Stimulated activated CD4-positive, alpha-beta T cell treated with anti-CD3 and anti-CD28 coated beads, Interleukin-4, amount 100 ng/mL, for 1 hour (primary cell): ENCODE measurements at places on chromosomes 5 and 9.

DNA sequence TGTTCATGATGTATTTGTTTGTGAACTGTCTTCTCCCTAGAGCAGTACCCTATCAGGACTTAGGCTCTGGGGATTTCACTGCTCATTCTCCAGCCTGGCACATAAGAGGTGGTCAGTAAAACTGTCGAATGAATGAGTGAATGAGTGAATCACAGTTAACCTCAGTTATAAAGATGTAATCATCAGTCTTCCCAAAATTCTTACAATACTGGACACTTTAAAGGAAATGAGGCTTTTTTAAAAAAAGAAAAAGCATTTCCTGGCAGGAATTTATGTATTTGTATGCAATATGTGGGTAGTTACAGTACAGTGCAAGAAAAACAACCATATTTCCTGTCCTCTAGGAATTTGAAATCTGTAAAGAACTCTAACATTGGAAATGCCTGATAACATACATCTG, 59.6 kb downstream of the RAI14 start:
- no peak for DNase-seq

- DNase-seq: no peak
Observed at GRCh38 chr5:120910629-120911028, 446.5 kb downstream of the PRR16 start.

DNA sequence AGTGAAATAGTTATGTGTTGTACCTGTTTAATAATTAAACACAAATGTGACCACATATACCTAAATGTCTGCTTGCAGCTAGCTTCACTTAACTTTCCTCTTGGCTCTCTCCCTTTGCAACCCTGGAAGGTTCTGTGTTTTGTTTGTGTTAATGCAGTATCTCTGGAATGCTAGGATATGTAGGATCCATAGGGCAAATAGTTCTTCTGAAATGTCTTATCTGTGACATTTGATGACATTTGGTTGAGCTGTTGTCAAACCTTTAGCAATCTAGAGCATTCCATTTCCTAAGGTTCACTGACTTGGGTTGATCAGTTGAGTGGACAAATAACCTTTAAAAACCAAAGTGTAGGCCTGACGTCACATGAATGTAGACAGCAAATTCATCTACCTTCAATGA, 21.8 kb downstream of the CTNNA1 start:
- DNase-seq: no peak

GRCh38 chr9:128790536-128790935, 3.5 kb downstream of the TBC1D13 start:
- DNase-seq: no peak

GRCh38 chr5:109533751-109534272, 124.0 kb upstream of the PJA2 start:
- DNase-seq: no peak

DNA sequence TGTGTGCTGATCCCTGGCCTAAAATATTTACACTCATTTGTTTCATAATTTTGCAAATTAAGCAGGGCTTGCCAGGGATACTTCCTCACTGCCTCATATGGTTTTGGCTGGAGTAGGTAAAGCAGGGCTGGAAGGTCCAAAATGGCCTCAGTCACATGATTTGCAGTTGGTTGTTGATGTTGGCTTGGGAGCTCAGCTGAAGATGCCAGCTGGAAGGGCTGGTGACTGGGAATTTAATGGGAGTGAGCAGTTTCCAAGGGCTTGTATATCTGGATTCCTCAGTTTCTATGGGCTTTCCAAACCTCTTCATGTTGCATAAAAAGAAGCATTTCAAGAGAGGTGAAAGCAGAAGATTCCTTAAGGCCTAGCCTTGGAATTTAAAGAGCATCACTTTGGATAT, 729.3 kb downstream of the CDH18 start:
- DNase-seq: no peak

- DNase-seq: no peak
Observed at GRCh38 chr5:146467760-146468159, 20.6 kb downstream of the TCERG1 start.

- no peak for DNase-seq
Observed at GRCh38 chr9:124259158-124259808, 1.5 kb downstream of the NEK6 start.

- no peak for DNase-seq
Observed at GRCh38 chr5:179368126-179368805, 23.0 kb upstream of the ADAMTS2 start.

DNA sequence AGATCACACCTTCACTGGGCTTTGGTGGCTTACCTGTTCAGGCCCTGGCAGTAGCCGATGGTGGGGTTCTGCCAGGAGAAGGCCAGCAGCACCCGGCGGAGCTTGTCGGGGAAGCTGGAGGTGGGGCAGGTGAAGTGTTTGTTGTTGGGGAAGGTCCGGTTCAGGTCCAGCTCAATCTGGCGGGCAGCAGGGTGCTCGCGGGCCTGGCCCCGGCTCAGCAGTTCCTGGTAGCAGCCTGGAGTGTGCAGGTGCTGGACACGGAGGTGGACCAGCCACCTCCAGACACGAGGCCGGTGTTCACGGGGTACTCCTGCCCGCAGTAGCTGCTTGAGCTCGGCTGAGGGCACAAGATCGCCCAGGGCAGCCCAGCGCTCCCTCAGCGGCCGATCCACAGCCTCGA, 16.2 kb upstream of the CORO2A start:
- no peak for DNase-seq

GRCh38 chr5:33888587-33888986, 3.2 kb downstream of the ADAMTS12 start:
- DNase-seq: no peak

GRCh38 chr5:149804478-149805450, 74.7 kb downstream of the PPARGC1B start:
- no peak for DNase-seq

DNA sequence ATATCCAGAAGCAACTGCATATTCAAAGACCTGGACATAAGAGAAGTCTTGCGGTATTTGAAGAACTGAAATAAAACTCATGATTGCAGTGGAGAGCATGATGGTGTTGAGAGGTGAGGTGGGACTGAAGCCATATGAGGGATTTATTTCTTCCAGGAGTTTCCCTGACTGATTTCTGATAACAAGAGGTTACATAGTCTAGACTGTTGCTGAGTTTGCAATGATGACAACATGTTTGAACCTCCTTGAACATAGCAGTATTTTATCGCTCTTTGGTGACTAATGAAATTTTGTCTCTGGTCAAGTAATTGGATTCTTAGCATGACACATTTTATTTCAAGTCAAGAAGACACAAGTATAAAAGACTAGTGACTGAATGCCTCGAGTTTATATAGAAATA, 61.8 kb downstream of the ACTBL2 start:
- DNase-seq: no peak

DNA sequence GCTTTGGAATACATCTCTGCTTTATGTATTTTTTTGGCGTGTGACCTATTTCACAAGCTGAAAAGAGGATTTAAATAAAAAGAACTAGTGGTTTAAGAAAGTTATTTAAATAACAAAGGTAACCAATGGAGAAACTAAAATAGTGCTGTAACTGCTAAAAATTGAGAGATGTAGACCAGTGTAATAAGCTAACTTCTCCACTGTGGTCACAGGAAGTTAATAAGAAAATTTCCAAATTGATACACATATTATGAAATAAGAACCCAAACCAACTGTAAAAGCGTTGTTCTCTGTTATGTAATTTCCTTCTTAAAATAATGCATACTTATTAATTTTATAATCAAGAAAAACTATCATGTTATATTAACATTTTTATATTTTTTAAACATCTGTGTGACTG, 29.1 kb upstream of the ZFAND5 start:
- no peak for DNase-seq

DNA sequence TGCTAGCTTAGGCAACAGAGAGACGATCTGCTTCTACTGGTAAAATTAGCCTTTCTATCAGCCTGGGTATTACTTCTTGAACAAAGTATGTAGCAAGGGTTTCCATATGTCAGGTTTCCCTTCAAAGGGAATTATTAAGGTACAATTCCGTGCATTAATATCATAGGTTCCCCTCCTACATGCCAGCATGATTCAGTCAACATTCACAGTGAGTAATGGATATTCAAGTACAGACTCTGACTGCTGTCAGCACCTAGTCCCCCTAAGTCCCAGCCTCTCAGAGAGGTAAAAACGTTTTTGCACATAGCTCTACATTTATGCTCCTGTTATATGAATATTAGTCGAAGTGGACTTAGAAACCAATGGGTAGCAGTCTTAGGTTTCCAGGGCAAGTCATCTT, 322.4 kb upstream of the CCNG1 start:
- DNase-seq: no peak

DNA sequence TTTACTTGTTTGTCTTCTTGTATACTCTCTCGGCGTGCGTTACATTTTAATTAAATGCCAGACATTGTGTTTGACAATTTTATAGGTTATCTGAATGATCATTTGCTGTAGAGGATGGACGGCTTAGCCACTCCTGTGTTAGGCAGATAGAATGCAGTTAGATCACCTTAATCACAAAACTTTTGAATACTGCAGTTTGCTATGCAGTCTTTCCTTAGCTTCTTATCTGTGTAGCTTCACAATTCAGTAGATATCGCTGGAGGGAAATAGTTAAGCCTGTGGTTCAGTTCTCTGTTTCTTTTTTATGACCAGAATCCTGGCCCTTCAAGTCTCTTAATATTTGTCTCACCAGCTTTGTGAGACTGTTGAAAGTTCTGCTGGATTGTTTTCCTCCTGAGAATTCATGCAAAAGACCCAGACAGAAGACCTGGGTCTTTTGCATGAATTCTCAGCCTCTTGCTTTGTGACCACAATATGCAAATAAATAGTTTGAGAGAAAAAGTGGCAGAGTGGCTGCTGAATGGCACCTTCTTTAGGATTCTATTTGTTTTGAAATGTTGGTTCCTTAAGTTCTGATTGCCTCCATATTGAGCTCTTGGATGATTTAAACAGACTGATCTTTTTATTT, 40.2 kb downstream of the RASA1 start:
- DNase-seq: no peak

- no peak for DNase-seq
Observed at GRCh38 chr5:17256839-17257238, 39.4 kb downstream of the BASP1 start.

GRCh38 chr9:113646946-113647914, 183.7 kb downstream of the RGS3 start:
- no peak for DNase-seq

GRCh38 chr9:406886-407654, 192.4 kb downstream of the DOCK8 start:
- DNase-seq: no peak

- no peak for DNase-seq
Observed at GRCh38 chr5:16883806-16884205, 52.3 kb downstream of the MYO10 start.

- DNase-seq: no peak
Observed at GRCh38 chr9:136865041-136865767, 904 bp downstream of the EDF1 start.

- no peak for DNase-seq
Observed at GRCh38 chr9:77648234-77649108, at the start of gene GNA14. TSS of gene GNA14 (minus strand) at chr9:77648322. CDS start at chr9:77647793, 529 bp downstream.

GRCh38 chr5:28499766-28500290, 1461.4 kb upstream of the CDH9 start:
- no peak for DNase-seq

DNA sequence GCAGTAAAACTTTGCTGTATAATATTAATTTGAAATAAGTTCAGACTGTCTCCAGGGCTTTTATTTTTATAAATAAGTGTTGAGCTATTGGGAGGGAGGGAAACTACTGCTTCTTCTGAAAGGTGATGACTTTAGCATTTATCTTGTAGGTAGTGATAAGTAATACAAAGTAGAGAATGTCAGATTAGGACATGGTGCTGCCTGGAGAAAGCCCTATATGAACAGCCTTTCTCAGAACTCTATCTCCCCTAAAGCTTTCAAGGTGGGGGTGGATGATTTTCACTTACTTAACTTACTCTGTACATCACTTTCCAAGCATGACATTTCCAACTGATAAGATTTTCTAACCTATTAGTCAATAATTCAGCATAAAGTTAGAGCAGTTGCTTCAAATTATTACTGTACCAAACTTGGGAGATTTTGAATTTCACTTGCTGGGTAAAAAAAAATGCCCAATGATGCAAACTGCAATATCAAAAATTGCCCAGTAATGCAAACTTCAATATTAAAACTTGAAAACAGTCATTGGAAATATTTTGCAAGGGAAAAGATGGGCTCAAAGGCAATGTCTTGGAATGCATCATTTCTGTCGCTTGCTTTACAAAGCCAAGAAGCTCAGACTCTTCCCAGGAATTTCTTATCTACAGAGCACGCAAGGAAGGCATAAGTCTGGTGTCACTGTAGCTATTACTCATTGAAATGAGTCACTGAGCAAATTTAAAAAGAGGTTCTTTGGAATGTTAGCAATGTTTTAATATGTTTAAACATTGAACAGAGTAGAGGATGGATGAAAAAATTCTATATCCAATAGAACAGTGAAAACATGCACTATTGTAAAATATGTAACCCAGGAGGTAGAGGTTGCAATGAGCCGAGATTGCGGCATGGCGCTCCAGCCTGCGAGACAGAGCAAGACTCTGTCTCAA, 569.5 kb downstream of the PSAT1 start:
- DNase-seq: no peak

DNA sequence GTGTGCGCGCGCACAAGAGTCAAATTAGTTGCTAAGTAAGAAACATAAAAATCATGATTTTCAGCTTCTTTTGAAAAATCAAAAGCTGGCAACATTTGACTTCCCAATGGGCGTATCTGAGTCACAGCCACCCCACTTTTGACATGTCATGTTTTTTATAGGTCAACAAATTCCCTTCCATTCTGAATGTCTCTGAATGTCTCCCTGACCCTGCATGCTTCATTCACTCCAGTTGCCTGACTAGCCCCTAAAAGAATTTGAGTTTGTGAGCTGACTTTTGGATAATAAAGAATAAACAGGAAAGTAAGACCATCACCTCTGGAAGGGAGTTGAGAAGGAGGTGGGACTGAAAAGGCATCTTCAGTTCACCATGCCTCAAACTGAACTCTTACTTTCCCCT, 20.2 kb upstream of the GLIS3 start:
- DNase-seq: no peak

GRCh38 chr9:22010866-22011625, 1.9 kb upstream of the CDKN2B start:
- no peak for DNase-seq

GRCh38 chr5:36570301-36571095, 35.9 kb upstream of the SLC1A3 start:
- no peak for DNase-seq

- no peak for DNase-seq
Observed at GRCh38 chr5:132434416-132435286, 55.9 kb downstream of the IRF1 start.

GRCh38 chr5:66949066-66949465, 247.5 kb downstream of the CD180 start:
- DNase-seq: no peak
